Activated T-helper 17 cell treated with anti-CD3 and anti-CD28 coated beads, Interleukin-2, amount 50 U/mL, for 72 hours (primary cell): ENCODE measurements at places on chromosomes 7 and 10. TPM values are rescaled to one million over a fixed set of nuclear protein-coding genes. Genes with fewer than 3 reads are reported as not detected.

DNA sequence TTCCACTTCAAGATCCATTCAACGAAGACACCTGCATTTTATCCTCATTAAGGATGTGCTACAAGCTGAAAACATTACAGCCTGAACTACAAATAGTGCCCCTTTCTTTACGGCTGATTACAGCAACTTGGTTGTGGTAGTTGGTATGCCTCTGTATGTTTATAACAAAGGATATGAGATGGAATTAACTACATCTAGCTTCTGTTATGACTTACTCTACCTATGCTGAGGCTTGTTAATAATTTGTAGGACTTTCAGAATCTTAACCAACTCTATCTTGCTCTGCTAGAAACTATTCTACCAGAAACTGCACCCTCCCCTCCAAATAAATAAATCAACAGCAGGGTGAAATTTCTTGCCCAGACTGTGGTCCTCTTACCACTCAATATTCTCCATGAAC, 448.1 kb downstream of the GRM8 start:
- ATAC-seq: no peak

DNA sequence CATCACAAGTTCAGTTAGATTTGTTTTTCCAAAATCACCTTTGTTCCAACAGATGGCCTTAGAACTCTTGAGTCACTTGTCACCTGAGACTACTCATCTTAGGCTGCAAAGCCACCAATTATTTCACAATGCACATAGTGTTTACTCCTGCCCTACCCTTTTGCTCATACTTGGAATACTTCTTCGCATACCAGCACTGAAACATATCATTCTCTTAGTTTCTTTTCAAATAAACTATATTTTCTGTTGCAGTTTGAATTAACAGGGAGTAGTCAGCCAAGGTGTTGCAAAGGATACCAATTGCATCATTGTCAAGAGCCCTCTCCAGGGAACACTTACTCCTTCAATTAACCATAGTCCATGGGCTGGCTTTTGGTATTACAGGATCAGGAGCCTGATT, 71.0 kb downstream of the CASD1 start:
- peak; percentile 42 for ATAC-seq

Gene PDE1C
- not detected for total RNA-seq

DNA sequence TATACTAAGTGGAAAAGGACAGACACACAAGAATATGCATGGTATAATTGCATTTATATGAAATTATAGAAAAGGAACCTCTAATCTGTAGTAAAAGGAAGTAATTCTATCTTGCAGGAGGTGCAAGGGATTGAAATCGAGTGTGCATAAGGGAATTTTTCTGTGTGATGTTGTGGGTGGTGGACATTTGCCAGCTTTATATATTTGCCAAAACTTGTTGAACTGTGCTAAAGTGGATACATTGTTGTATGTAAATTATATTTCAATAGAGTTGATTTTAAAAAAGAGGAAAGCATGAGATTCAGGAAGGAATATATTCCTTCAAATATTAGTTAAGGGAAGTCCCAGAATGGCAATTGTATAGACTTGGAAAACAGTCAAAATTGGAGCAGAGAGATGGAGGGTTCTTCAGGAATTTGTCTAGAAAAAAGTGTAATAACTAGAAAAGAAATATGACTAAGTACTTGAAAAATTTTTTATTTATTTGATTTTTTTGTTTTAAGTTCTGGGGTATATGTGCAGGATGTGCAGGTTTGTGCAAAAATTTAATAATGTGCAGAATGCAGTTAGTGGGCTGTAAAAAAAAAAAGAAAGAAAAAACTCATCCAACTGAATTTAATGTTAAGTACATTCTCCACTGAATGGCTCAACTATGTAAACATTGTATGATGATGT, 96.1 kb downstream of the ARL4A start:
- ATAC-seq: no peak

Gene DLX6
- not detected for total RNA-seq

- ATAC-seq: peak; percentile 72
Measured at GRCh38 chr7:27901028-27901760, 161.2 kb downstream of the TAX1BP1 start.

DNA sequence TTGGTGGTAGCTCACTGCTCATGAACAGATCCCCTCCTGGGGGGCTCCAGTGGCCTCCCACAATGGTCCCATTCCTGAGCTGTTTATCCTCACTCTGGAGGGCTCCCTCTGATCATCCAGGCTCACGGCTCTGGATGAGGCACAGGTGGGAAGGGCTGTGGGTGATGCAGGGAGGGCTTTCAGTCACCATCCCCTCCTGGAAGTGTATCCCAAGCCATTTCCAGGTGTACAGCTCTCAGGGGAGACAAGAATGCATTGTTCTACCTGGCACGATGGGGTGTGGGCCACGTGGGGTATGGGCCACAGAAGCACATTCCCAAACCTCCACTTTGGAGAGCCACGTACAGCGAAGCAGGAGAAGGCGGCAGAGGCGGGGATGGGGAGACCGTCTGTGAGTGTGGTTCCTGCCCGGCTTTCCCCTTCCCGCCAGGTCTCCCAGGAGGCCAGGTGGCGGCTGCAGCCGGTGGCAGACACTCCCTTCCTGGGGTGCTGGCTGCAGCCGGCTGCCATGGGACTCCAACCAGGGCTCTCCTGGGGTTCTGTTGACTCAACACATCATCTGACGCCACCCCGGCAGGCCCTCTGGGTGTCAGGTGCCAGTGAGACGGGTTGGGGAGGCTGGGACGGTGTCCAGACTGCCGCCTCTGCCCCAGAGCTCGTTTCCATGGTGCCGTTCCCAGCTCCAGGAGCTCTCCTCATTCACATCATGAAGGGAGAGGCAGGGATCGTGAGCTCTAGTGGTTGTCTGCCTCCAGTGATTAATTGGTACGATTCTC, 169.7 kb upstream of the RHEB start:
- ATAC-seq: no peak

DNA sequence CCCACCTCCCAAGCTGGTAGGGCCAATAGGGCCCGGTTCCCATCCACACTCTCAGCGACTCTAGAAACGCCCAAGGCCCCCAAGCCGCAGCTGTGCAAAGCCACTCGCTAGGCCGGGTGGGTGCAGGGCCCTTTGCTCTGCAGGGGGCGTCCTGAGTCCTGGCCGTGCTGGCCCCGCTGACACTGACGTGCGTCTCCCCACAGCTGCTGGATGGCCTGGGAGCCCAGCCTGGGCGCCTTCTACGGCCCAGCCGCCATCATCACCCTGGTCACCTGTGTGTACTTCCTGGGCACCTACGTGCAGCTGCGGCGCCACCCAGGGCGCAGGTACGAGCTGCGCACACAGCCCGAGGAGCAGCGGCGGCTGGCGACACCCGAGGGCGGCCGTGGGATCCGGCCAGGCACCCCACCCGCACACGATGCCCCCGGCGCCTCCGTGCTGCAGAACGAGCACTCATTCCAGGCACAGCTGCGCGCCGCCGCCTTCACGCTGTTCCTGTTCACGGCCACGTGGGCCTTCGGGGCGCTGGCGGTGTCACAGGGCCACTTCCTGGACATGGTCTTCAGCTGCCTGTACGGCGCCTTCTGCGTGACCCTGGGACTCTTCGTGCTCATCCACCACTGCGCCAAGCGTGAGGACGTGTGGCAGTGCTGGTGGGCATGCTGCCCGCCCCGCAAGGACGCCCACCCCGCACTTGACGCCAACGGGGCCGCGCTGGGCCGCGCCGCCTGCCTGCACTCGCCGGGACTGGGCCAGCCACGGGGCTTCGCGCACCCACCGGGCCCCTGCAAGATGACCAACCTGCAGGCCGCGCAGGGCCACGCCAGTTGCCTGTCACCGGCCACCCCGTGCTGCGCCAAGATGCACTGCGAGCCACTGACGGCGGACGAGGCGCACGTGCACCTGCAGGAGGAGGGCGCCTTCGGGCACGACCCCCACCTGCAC, 31.6 kb upstream of the KNDC1 start:
- no peak for ATAC-seq

DNA sequence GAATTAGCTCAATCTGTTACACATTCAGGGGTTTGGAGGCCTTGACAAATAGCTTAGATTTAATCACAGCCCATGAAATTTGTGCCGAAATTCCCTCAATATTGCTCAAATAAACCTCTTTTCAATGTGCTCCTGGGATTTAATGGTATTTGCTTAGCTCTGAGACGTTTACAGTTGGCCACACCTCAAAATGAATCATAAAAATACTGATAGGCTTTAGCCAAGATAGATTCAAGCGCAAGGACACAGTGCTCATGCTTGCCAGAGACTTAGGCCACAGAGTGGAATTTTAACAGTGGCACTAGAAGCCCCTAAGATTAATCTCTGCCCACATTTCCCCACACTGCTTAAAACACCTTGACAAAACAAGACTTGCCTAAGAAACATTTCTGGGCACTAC, 2.3 kb upstream of the SEMA3C start:
- no peak for ATAC-seq

DNA sequence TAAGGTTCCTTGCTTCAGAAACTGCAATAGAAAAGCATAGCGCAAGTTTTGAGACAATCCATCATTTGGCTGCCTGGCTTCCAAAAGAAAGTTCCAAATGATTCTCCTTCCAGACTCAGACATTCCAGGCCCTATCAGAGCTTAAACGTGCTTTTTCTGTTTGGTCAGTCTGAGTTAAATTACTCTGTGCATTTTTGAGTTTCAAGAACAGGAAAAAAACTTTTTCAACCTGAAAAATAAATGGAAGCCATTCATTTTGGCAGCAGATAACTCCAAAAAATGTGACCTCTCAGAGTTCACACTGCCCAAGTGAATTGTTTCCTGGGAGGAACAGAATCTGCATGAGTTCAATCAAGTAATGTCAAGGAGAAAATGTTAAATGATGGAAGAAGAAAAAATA, 354.2 kb downstream of the CXCL12 start:
- ATAC-seq: no peak

Gene WNT8B
- total RNA-seq: 0.16 TPM

- no peak for ATAC-seq
Measured at GRCh38 chr10:89468191-89468965, 54.0 kb downstream of the IFIT5 start.

- ATAC-seq: no peak
Measured at GRCh38 chr10:52004342-52004949, 305.1 kb upstream of the CSTF2T start.

DNA sequence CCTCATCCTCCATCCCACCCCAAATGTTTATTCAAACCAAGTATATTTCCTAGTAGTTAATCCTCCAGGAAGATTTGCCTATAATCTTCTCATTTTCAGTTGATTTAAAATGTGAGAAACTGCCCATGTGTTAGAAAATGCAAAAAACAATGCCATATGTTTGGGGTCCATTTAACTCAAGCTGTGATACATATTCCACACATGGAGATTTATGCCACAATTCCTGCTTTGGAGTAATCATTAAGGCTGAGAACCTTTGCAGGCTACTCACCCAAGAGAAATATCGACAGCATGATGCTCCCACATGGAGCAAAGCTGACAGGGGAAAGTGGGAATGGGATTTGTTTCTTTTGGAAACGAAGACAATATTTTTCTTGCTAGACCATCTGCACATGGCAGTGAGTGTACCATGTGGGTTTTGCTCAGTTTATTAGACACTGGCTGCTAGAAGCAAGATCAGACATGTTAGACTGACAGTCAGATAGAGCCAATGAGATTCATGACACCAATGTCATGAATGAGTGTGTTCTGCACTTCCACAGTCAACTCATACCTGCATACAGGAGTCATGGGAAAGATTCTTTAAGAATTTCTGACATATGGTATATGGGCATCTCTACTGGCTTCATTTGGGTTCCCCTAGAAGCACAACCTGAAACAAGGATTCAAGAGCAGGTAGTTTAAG, 3.4 kb upstream of the GRM8 start:
- no peak for ATAC-seq

Gene GIMAP4
- 193 TPM for total RNA-seq

Gene FAM25G
- not detected for total RNA-seq

DNA sequence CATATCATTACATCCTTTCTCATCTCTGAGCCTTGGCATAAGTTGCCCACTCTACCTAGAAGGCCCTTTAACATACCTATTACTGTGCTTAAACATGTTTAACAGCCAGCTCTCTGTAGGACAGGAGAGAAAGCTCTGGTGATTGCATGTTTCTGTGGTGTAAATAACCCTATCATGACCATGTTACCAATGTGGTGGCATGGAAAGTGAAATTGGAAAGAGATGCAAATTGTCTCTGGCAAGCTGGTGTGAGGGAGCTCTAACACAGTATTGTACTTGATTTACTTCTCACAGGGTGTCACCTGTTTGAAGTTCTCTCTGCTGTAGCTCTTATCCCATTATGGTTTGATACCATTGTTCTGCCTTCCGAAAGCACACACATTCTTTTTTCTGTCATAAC, 231.8 kb upstream of the DKK1 start:
- no peak for ATAC-seq

GRCh38 chr10:14114791-14115190, 215.9 kb downstream of the FRMD4A start:
- ATAC-seq: no peak

DNA sequence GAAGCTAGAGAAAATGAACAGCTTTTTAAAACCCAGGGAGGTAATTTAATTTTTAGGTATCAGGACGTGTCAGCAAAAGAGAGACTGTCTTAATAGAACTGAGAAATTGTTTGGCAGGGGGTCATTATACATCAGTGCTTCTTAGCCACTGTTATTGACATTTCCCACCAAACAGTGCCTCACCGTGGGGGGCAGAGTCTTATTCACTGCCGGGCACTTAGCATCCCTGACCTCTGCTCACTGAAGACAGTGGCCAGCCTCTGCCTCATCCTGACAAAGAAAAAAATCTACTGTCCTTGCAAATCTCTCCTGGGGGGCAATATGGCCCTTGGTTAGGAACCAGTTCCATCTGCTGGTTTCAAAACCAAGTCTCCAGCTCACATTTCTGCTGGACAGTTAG, 14.2 kb upstream of the MKI67 start:
- no peak for ATAC-seq

- no peak for ATAC-seq
Measured at GRCh38 chr7:86918245-86918644, 141.2 kb downstream of the ELAPOR2 start.

Gene CPA4
- 0.22 TPM for total RNA-seq

Gene NPY4R2
- total RNA-seq: not detected

Gene SLC26A5
- total RNA-seq: not detected

DNA sequence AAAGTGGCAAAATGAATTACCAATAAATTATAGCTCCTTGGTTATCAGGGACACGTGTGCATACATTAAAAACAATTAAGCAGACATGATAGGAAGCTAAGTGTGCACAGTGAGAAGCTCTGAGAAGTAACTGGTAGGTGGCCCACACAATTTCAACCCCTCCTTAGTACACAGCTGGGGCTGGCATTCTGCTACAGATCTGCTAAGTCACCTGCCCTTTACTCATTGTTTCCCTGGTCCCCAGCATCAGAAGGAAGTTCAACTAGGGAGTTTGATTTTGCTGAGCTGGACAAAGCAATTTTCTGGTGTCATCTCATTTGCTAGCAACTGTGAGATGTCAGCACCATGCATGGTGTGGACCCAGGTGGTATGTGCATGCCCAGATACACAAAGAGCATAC, 424.1 kb upstream of the NPVF start:
- ATAC-seq: no peak

Gene CAMK2B
- 1.0 TPM for total RNA-seq

DNA sequence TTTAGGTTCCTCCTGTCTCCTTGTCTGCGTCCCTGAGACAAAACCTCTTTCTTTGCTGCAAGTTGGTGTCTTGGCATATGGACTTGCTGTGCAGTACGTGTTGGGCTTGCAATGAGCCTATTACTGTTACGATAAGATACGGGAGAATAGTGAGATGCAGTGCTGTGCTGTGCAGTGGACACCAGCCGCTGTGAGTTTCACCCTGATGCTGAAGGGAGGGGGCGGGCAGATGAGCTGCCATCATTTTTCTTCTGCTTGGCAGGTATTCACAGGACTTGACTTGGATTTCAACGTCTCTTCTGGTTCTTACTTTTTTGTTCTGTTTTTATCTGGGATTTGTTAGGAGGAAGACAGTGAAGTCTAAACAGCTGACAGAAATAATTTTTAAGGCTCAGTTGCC, 257.1 kb upstream of the PITRM1 start:
- ATAC-seq: no peak

Gene CSGALNACT2
- total RNA-seq: 36.3 TPM

Gene UTF1
- not detected for total RNA-seq
